ENCODE measurements at places on chromosomes 7 and 10.

DNA sequence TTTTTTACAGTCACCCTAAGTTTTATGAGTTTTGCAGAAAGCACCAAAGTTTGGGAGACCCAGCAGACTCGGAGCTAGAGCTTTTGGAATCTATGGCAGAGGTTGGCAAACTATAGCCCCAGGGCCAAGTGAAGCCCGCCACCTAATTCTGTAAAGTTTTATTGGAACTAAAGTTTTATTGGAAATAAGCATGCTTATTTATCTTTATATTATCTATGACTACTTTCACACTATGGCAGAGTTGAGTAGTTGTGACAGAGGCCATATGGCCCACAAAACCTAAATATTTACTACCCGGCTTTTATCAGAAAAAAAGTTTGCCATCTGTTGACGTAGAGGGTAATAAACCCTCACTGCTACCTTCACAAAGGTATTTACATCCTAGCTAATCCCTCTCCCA, 267.6 kb downstream of the GPAM start:
- no peak for DNase-seq

GRCh38 chr10:31158011-31158658, 126.5 kb upstream of the ZNF438 start:
- no peak for DNase-seq

GRCh38 chr7:65251851-65252620, 121.6 kb upstream of the ZNF92 start:
- DNase-seq: peak; percentile 91

DNA sequence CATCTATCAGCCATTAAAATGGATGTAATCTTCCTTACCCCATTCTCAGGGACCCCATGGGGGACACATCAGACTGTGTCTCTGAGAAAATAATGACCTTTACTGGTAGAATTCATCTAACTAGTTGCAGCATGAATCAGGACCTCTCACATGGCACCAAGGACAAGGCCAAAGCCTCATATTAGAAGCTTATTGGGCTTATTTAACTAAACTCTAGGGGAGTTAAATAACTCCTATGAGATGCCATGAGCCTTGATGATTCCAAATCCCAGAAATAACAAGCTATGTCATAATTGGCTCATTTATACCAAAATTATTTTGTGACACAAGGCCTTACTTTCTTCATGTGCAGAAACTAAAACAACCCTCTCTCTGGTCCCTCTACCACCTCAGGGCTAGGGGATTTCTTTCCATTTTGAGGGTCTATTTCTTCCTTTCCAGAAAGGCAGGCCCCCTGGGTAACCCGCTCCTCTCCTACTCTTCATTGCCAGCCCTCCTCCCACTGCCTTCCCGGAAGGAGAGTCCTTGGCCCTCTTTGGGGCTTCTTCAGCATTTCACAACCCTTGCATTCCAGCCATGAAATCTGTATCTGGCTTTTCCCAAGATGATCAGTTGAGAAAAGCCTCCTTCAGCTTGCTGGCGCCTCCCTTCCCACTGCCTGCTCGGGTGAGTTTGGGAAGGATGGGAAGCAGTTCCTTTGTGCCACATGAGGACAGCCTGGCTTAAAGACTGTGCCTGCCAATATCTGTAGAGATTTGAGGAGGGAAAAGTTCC, 41.8 kb upstream of the TRIM8 start:
- no peak for DNase-seq

DNA sequence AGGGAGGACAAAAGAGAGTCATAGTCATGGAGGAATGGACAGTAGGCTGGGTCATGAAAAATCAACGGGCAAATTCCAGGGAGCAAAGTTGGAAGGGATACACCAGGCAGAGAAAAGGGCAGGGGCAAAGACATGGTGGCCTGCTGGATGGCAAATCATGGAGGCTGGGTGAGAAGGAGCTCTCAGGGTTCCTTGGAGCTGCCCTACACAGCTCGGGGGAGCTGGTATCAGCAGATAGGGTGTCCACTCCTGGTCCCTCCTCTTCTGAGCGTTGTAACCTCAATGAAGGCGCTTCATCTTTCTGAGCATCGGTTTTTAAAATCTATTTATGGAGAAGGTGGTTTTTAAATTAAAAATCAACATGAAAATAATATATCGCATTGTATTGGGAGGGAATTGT, 27.9 kb upstream of the EIF5AL1 start:
- no peak for DNase-seq

Measured in kidney (tissue), 22 donors.